ENCODE measurements at places on chromosomes 5 and 9.

GRCh38 chr9:83151627-83152137, 88.7 kb upstream of the RASEF start:
- no peak for DNase-seq

- no peak for DNase-seq
Observed at GRCh38 chr9:97627624-97628023, 5.5 kb downstream of the TSTD2 start.

GRCh38 chr5:109908366-109908765, 218.6 kb downstream of the MAN2A1 start:
- no peak for DNase-seq

GRCh38 chr9:127390248-127390545, 6.8 kb upstream of the SLC2A8 start:
- no peak for DNase-seq

GRCh38 chr5:153559926-153560325, 69.5 kb downstream of the GRIA1 start:
- DNase-seq, result no peak

GRCh38 chr9:99270491-99270890, 48.4 kb downstream of the SEC61B start:
- DNase-seq, result no peak

DNA sequence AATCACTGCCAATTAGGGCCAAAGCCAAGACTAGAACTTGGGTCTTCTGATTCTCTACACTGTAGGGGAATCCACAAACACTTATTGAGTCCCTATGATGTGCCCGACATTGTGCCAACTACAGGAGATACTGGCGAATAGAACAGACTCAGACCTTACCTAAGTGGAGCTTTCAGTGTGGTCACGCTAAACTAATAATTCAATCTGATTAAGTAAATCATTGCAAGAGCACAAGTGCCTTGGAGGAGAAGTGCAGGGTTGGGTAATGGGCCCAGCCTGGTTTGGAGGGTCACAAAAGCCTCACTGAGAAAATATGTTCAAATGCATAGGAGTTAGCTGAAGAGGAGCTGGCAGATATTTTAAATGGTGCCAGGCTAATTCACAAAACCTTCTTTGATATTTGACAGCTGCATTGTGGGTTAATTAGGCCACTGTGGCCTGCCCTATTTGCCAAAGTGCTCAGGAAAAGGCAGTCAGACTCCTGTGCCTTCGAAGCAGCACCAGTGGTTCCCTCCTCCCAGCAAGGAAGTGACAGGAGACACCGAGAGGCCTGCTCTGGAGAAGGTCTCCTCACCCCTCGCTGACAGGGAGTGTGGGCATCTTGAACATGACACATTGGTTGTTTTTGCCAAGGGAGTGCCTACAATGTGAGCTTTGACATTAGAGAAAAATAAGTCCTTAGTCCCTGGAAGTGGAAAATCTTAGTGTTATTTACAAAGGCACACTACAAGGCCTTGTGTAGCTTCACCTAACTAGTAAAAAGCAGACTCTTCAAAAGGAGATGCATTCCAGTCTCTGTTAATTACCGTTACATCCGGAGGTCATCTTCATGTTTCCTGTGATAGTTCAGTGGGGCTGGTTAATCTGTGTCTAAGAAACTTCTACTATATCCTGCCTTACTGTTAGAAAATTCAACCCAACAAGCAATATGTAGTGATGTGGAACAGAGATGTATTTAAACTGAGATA, 24.1 kb upstream of the TRAF1 start:
- no peak for DNase-seq

DNA sequence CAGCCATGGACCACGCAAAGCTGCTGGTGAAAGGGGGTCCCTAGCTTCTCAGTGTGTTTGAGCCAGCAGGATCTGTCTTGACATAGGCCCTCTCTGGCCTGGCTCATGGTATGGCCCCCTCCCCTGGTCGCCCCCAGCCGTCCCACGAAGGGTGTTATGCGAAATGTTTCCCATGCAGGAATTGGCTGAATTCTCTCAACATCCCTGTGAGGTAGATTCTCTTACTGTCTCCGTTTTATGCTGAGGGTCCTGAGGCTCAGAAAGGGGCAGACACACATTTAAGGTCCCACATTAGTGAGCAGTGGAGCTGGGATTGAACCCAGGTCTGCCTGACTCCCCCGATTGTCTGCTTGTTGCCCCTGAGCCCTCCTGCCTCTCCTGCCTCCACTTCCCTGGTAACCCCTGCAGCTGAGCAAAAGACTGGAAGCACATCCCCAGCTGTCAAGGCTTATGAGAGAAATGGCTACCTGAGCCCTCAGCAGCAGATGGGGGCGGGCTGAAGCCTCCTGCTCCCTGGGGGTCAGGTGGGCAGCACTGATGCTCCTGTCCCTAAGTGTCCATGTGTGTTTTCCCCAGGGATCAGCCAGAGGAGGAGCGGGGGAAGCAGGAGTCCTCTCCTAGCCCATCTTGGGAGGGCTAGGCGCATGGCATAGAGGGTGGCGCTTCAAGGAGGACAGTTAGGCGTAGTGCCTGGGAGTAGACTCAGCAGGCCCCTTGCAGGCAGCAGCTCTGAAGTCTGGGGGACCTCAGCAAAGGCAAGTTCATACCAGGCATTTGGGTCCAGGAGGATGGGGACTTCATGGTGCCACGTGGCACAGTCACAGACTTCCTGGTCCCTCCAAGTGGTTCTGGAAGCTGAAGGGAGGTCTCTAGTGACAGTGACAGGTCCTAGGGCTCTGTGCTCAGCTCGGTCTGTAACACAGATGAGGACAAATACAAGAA, 49.0 kb upstream of the GARNL3 start:
- no peak for DNase-seq

GRCh38 chr5:68385936-68386335, 170.4 kb downstream of the PIK3R1 start:
- no peak for DNase-seq

- no peak for DNase-seq
Observed at GRCh38 chr5:148912146-148912545, 85.7 kb downstream of the ADRB2 start.

- DNase-seq, result no peak
Observed at GRCh38 chr5:13591621-13592020, 352.9 kb downstream of the DNAH5 start.

GRCh38 chr9:113564498-113565237, 101.1 kb downstream of the RGS3 start:
- no peak for DNase-seq

DNA sequence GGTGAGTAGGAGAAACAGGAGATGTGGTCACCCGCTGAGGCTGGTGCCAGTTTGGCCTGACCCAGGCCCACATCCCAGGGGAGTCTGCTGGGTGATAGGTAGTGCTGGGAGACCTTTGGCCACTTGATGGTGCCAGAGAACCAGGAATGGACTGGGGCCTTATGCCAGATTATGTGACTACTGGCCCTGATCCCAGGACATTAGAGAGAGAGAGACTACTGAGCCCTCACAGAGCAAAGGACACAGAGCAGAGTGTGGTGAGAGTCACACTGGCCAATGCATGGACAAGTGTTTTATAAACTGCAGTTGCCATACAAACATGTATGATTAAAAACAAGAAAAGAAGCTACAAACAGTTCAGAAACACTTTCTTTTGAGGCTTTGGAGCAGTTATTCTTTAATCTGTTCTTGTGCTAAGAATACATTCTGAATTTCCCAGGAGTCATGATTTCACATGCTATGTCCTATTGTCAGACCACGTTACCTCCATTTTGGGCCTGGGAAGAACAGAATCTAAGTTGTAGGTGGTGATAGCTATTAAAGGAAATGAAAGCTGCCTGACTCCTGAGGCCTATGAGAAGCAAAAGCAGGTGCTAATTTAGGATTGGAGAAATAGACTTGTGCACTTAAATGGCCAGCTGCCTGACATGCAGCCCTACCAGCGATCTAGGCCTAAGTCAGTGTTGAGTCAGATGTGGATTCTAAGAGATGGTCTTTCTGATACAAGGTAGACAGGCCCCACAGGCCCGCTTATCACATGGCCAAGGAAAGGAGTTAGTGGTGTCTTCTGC, 32.6 kb upstream of the TMOD1 start:
- peak; percentile 16 for DNase-seq

DNA sequence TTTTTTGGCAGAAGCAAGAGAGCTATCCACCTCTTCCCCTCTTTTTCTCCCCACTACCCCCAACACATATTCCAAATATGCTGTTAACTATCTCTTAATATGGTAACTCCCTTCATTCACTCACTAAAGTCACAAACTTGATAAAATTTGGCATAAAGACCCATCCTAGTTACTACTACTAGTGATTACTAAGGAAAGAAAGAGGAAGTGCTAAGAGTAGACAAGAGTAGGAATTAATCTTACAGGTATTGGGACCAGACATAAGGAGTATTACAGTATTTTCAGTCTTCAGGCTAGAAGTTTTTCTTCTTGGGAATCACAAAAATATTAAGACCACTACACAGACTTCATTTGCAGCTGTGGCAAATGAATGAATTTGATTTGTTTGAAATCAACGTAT, 2.2 kb downstream of the ADAMTS6 start:
- no peak for DNase-seq

Measured in effector CD4-positive, alpha-beta T cell (primary cell).